ENCODE measurements at places on chromosomes 5 and 9.

DNA sequence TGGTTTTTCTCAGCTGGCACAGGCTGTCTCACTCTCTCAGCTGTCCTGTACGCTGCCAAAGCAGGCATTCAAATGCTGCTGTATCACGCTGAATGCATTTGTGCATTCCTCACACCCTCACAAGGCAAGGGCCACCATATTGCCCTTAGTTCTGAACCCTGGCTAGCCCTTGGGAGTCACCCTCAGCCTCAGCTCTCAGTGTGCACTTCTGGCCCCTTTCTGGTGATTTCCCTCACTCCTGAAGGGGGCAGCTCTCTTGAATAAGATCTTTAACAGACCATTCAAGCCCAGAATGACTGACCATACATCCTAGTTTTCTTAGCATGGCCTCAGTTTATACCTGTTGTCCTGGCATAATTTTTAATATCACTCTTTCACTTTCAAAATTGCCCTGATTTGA is 84.3 kb downstream of the HTR1A start:
- no peaks in the 10 kb centered on the region for H3K27me3 ChIP-seq
- no peak overlapping the region for H3K4me3 ChIP-seq
- no peak overlapping the region for H3K27ac ChIP-seq
- H3K4me1 ChIP-seq, result no peaks in the 10 kb centered on the region

- H3K27me3 ChIP-seq, result no peaks in the 10 kb centered on the region
- peak; percentile 32 for DNase-seq
- no peaks in the 10 kb centered on the region for H3K36me3 ChIP-seq
- peak overlapping the region; percentile 71 for H3K27ac ChIP-seq
- peaks cover 64% of the 10 kb centered on the region for H3K4me1 ChIP-seq
Measured at GRCh38 chr5:122321921-122322320, 9.9 kb downstream of the SNCAIP start.

GRCh38 chr5:89988998-89989655 is 420.4 kb downstream of the CETN3 start:
- no peak overlapping the region for H3K27ac ChIP-seq
- no peak for DNase-seq
- no peaks in the 10 kb centered on the region for H3K4me1 ChIP-seq
- H3K27me3 ChIP-seq, result no peaks in the 10 kb centered on the region

GRCh38 chr9:107644733-107645463 is 155.3 kb upstream of the KLF4 start:
- H3K36me3 ChIP-seq, result no peaks in the 10 kb centered on the region
- no peaks in the 10 kb centered on the region for H3K27me3 ChIP-seq
- no peak for DNase-seq

DNA sequence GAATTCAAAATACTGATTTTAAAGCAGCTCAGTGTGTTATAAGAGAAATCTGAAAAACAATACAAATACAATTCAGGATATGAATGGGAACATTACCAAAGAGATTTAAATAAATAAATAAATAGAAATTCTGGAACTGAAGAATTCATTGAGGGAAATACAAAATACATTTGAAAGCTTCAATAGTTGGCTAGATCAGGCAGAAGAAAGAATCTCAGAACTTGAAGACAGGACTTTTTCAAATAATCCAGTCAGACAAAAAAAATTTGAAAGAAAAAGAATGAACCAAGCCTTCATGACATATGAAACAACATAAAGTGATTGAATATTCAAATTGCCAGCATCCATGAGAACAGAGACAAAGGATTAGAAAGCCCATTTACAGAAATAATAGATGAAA is 59.6 kb upstream of the TLX3 start:
- H3K4me3 ChIP-seq, result no peak overlapping the region
- H3K4me1 ChIP-seq, result no peaks in the 10 kb centered on the region
- H3K27me3 ChIP-seq, result no peaks in the 10 kb centered on the region
- H3K27ac ChIP-seq, result no peak overlapping the region
- DNase-seq, result no peak

DNA sequence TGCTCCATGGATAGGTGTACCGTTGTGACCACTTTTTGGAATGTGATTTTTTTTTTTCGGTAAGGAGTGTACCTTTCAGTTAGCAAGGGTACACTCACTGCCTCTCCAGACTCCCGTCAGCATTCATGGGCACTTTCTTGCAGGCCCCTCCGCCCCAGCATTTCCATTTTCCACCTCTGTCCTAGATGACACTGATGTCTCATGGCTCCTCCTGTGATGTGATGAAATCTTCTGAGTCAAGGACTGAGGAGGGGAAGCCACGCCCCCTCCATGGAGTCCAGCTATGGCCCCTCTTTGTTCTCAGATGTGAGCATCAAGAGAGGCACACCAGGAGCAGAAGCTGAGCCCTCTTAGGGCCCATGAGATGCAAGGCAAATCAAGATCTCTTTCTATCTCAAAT is 61.8 kb downstream of the CTSL start:
- H3K27me3 ChIP-seq, result no peaks in the 10 kb centered on the region
- no peak overlapping the region for H3K4me3 ChIP-seq
- no peak for DNase-seq
- no peaks in the 10 kb centered on the region for H3K4me1 ChIP-seq

DNA sequence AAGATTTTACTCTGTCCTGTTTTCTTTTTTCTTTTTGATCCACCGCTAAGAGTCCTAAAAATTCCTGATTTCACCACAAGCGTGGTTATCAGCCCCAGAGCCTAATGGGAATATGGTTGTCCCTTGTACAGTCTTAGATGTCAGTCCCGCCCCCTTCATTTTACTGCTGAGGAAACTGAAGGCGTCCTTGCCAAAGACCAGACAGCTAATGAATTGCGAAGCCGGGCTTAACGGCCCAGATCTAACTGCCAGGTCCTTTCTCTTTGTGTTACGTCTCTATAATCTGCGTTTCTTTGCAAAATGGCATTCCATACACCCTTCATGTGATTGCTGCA is 497 bp downstream of the NSA2 start:
- H3K27me3 ChIP-seq, result no peaks in the 10 kb centered on the region
- H3K36me3 ChIP-seq, result peaks cover 2% of the 10 kb centered on the region
- peaks cover 7% of the 10 kb centered on the region for H3K4me1 ChIP-seq
- H3K27ac ChIP-seq, result peak overlapping the region; percentile 50
- DNase-seq, result peak; percentile 20
- H3K4me3 ChIP-seq, result peak overlapping the region; percentile 81

DNA sequence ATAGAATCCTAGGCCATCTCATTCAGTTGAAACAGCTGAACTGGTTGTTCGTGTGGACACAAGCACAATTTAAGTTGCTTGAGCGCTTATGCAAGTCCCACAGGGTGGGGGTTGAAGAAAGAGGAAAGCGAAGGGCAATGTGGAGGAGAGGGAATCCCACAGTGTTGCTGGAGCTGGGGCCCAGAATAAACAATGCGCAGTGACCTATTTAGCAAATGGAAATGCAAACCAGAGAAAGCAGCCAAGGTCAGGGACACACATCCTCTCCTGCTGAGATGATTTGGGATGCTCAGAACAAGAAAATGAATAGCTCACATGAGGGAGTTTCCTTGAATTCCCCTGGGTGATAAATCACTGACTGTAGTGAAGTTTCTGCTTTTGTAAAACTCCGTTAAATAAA is 838.3 kb downstream of the TLE4 start:
- no peak for DNase-seq
- no peaks in the 10 kb centered on the region for H3K36me3 ChIP-seq
- no peak overlapping the region for H3K27ac ChIP-seq
- H3K4me3 ChIP-seq, result no peak overlapping the region
- H3K27me3 ChIP-seq, result no peaks in the 10 kb centered on the region

- no peak for DNase-seq
- no peaks in the 10 kb centered on the region for H3K4me1 ChIP-seq
- no peak overlapping the region for H3K4me3 ChIP-seq
- H3K27ac ChIP-seq, result no peak overlapping the region
- no peaks in the 10 kb centered on the region for H3K27me3 ChIP-seq
Measured at GRCh38 chr5:124670722-124671184, 75.7 kb downstream of the ZNF608 start.

DNA sequence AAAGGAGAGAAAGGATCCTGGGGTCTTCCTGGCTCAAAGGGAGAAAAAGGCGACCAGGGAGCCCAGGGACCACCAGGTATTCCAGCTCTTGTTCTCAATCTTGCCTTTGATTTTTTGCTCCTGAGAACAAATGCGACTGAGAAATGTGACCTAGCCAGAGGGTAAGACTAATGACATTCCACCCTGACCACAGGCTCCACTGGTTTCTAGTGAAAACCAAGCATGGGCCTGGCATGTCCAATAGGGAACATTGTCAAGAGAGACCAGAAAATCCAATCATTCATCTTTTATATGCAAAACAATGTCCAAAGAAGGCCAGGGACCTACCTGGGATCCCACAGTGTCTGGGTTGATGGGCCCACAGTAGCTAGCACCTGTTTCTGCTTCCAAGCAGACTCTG is 50.3 kb upstream of the TGFBR1 start:
- peaks cover 49% of the 10 kb centered on the region for H3K4me1 ChIP-seq
- no peak overlapping the region for H3K4me3 ChIP-seq
- H3K36me3 ChIP-seq, result no peaks in the 10 kb centered on the region
- DNase-seq, result no peak
- H3K27ac ChIP-seq, result no peak overlapping the region

DNA sequence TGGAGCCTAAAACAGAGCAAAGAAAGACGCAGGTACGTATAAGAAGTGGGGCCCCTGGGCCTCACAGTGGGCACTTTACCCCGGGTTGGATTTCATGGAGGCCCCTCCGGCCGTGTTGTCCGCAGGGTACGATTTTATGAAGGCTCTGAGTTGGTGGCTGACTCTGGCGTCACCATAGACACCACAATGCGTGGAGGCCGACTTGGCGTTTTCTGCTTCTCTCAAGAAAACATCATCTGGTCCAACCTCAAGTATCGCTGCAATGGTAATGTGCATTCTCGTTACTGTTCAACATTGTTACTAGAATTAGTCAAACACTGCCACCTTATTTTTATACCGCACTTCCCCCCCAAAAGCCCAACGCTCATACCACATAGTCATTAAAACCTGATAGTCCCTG is 47.1 kb downstream of the THBS4 start:
- DNase-seq, result no peak
- H3K27ac ChIP-seq, result no peak overlapping the region
- H3K27me3 ChIP-seq, result no peaks in the 10 kb centered on the region
- H3K4me1 ChIP-seq, result no peaks in the 10 kb centered on the region

Measured in MM.1S (cell line).